ENCODE measurements at places on chromosomes 1 and 21.

DNA sequence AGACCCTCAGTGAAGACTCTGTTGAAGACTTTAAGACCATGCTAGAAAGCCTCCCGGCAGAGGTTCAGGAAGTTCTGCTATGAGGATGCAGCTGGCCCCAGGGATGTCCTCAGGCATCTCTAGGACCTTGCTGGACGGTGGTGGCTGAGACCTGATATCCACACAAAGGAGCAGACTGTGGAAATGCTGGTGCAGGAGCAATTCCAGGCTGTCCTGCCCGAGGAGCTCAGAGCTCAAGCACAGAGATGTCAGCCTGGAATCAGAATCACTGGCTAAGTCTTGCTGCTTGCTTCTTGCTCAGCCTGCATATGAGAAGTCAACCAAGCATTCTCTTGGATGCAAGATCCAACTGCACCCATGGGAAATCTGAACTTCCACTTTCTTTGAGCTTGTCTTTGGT, 22.0 kb upstream of the CDC42 start:
- no peak for DNase-seq

DNA sequence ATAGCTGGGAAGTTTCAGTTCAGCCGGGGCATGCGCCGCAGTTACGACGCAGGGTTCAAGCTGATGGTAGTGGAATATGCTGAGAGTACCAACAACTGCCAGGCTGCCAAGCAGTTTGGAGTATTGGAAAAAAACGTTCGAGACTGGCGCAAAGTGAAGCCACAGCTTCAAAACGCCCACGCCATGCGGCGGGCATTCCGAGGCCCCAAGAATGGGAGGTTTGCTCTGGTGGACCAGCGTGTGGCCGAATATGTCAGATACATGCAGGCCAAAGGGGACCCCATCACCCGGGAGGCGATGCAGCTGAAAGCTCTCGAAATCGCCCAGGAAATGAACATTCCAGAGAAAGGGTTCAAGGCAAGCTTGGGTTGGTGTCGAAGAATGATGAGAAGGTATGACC, 9.9 kb downstream of the POGK start:
- no peak for DNase-seq

DNA sequence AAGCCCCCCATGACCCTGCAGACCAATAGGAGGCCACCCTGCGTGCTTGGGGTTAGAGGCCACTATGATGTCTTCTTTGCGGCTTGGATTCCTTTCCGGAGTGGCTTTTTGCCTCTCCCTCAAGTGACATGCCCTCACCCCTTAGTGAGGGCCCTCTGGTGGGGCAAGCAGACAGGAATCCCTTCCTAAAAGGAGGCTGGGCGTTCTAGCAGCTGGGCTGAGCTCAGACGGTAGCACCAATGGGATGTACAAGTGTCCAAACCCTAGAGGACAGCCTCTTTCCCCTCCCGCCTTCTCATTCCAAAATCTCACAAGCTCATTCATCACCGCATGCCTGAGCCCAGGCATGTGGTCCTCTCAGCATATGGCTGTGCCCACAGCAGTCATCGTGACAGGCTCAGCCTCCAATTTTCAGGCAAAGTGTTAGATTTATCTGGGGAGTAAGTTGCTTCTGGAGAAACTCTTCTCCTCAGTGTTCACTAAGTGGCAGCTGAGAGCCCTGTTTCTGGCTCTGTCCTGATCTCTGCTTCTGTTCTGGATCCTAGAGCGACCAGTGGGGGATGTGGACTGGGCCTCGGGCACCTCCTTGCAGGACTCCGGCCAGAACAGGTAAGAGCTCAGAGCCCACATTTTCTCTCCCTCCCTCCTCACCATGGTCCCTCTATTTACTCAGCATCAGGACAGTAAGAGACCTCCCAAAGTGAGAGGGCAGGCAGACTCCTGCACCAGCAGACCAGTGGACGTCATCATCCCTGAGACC, 4.8 kb downstream of the KIAA1614 start:
- DNase-seq = no peak

- no peak for DNase-seq
These were observed 22.8 kb upstream of the CD53 start for GRCh38 chr1:110850145-110850544.

GRCh38 chr1:158039380-158039779, 45.9 kb downstream of the KIRREL1 start:
- no peak for DNase-seq

DNA sequence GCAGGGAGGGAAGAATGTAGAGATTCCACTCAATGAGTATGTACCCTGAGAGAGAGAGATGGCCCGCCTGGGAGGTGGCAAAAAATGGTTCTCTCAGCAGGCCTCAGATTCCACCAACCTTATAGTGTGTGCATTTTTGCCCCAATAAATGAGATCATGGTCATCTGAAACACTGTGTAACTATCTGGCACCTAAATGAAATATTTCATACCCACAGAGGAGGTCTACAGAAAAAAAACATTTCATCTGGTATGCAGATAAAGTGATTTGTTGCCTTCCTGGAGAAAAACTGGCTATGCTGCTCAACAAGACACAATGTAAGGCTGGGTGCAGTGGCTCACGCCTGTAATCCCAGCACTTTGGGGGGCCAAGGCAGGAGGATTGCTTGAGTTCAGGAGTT, 4.9 kb downstream of the TMCO2 start:
- DNase-seq = no peak

Data from GM12892 (cell line).